LNCaP clone FGC (cell line): ENCODE measurements at places on chromosomes 7 and 10.

DNA sequence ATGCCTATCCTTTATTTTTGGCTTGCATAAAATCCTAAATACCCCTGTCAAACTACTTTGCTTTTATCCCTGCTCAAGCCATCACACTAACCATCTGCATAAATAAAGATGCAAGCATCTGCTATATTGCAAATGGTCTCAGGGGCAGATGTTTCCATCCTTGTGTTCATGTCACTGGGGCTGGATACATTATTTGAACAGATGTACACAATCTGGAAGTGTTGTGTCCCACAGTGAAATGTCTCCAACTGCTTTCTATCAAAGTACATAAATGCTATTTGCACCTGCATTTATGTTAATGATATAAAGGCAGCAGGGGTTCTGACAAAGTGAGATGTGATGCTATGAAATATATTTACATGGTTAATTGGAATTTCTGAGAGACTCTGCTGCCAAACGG, 163.1 kb downstream of the ZNF438 start:
- DNase-seq, result no peak

DNA sequence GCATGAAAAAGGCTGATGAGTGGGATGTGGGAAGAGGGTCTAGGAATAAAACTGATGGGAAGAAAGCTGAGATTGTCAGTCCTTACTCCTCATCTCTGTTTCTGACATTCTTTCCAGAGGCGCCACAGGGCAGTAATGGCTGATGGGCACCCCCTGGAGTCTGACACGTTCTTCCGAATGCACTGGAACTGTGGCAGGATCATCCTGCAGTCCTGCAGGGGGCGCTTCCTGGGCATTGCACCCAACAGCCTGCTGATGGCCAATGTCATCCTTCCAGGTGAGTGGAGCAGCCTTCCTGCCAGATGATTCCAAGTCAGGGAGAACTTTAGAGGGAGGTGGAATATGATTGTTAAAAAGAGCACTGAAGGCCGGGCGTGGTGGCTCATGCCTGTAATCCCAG, 4.8 kb downstream of the FSCN3 start:
- DNase-seq, result no peak

- DNase-seq, result no peak
Observed at GRCh38 chr10:128625926-128626325, 499.7 kb upstream of the MKI67 start.

GRCh38 chr10:33155720-33156638, 178.5 kb downstream of the NRP1 start:
- peak; percentile 83 for DNase-seq

GRCh38 chr10:60434418-60435046, 44.9 kb upstream of the ANK3 start:
- DNase-seq, result peak; percentile 43

DNA sequence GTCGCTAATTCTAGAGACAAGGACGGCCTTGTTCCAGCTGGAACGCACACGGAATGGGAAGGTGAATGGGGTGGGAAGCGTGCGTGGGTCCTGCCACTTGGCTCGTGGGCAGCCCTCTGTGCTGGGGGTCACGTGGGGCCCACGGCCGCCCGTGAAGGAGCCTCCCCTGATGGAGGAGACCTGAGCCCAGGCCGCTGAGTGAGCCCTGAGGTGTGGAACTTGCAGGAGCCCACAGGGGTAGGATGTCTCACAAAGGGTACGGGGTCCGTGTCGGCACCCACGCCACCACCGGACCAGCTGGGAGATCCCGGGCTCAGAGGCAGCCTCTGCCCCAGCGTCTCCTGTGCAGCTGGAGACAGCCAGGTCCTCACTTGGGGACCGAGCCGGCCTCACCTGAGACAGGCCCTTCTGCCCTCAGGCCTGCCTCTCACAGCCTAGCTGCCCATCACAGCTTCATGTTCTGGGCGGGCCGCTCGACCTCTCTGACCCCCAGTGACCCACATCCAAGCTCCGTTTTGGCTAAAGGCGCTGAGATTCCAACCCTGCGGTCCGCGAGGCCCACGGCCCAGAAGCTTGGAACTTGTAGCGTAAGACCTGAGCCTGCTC, 84.8 kb downstream of the FOXL3 start:
- no peak for DNase-seq

GRCh38 chr7:151810441-151811232, 66.3 kb downstream of the PRKAG2 start:
- DNase-seq, result no peak

- DNase-seq, result no peak
Observed at GRCh38 chr10:31036209-31036608, 4.5 kb upstream of the ZNF438 start.

- peak; percentile 40 for DNase-seq
Observed at GRCh38 chr10:72694476-72695369, 2.8 kb downstream of the MCU start.

GRCh38 chr10:120415709-120416330, 41.2 kb upstream of the PLPP4 start:
- DNase-seq, result no peak

- no peak for DNase-seq
Observed at GRCh38 chr10:110664483-110665420, 20.6 kb downstream of the RBM20 start.

DNA sequence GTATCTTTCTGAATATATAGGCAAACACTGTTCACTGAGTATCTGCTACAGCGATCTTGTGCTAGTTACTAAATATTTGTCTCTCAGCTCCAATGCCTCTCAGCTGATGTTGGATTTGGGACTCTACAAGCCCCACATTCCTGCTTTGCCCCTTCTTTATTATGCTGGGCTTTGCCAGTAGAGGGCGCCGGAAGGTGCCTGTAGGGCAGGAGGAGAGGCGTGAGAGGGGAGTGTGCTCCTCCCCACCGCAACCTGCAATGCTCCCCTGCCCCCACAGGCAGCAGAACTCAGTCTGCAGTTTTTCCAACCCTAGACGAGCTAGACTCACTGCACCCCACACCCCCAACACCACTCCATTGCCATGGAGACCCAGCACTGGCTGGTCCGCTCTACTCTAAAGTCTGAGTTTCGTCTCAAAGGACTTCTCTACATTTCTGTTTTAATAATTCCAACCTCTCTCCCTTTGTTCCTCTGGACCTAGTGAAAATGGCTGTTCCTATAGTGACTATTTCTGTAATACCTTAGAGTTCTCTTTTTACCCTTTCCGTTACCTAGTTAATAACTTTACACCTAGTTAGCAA, 337.6 kb downstream of the CCSER2 start:
- no peak for DNase-seq

DNA sequence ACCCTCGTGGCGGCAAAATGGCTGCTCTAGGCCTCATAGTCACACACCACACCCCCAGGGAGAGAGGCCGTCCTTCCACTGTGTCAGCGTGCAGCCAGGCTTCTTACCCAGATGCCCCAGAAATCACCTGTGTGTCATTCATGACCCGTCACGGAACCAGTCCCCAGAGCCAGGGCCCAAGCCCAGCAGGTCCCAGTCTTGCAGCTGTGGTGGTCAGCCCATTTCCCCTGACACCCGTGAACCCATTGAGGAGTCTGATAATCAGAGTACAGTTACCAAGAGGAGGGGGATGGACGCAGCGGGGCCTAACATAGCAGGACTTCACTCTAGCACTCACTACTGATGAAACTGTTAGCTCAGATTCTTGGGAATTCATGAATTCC, 112.1 kb downstream of the ACTR3B start:
- no peak for DNase-seq

GRCh38 chr7:44112231-44112996, 8.3 kb downstream of the AEBP1 start:
- DNase-seq, result no peak

- DNase-seq, result peak; percentile 54
Observed at GRCh38 chr7:80373429-80374032, 138.3 kb downstream of the GNAT3 start.

GRCh38 chr7:121379930-121380329, 16.2 kb downstream of the FAM3C start:
- no peak for DNase-seq

DNA sequence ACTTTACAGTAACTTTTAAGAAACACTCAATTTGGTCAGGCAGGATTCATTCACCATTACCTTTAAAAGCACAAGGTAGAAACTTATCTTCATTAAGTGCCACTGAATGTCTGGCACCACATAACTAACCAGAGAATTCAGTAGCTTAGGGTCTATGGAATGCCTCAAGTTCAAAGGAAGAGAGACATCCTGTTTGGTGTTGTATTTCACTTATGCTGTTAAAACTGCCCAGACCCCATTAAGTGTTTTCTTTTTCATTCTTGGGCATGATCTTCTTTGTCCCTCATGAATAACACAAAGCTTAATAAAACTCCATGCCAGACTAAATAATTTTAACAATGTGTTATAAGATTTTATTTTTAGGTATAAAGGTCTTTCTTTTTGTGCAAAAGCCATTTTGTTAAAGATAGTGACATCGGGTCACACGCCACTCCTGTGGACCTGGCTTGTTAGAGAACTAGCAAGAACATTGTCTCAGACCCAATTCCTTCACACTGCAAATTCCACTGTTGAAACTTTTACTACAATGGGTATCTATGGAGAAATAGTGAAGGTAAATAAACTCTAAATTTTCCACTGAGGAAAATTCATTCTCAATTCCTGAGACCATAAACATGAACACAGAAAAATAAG, 221.0 kb downstream of the TWIST1 start:
- DNase-seq, result no peak

GRCh38 chr10:35353395-35353794, 17.1 kb downstream of the CCNY start:
- no peak for DNase-seq

DNA sequence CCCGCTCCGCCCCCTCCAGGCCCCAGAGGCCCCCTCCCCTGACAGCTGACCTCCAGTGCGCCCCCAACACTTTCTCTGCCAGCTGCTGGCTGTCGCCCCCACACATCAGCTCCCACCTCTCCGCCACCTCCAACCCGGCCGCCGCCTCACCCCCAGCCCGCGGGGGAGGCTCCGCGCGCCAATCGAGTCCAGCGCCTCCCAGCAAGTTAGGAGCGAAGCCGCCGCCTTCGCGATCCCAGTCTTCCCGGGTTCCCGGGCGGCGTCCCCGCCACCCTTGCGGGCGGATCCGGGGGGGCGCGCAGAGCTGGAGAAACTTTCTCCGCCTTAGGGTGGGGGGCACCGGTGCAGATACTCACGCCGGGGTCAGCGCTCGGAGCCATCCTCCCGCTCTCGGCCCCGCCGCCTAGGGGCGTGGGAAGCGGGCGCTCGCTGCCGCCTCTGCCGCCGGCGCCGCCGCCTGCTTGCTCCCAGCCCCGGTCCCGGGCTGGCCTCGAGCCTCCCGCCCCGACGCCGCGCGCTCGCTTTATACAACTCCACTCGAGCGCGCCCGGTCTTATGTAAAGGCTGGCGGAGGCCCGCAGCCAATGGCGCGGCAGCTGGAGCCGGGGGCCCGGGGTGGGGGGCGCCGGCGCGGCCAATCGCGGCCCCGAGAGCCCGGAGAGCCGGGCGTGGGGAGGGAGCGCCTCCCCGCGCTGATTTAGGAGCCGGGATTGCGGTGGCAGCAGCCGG, at the start of gene CRTAC1:
TSS of gene CRTAC1 (minus strand) at position 529 of the 729 bp plus-strand sequence. CDS start at position 380, 149 bp downstream.
- no peak for DNase-seq

DNA sequence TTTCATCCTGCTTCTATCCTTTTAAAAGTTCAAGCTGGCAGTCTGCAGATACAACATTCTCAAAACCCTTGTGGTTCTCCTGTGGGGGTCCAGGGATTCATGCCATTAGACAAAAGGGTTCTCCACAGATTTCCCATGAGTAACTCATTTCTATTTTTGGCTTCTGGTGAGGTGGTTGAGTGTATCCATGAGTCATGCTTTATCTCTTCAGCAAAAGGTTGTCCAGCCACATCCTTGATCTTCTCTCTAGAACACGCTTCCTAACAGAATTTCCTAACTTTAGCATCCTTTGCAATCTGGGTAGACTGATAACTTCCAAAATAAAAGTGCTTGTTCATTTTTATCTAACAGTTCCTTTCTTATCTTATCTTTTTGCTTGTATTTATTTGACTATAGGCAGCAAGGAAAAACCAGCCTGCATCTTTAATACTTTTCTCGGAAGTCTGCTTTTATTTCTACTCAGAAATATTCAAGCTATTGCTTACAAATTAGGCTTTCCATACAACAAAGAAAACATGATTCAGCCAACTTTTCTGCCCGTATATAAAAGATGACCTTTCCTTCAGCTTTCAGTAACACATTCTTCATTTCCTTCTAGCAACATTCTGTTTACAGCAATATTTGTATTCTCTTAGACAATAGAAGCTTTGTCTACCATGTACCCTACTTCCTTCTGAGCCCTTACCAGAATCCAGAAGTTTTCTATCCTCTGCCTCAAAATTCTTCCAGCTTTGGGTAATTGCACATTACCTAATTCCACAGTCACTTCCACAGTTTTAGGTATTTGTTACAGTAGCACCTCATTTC, 79.3 kb upstream of the IL6 start:
- DNase-seq, result no peak

GRCh38 chr10:60816628-60817397, 38.5 kb downstream of the CDK1 start:
- DNase-seq, result peak; percentile 67

DNA sequence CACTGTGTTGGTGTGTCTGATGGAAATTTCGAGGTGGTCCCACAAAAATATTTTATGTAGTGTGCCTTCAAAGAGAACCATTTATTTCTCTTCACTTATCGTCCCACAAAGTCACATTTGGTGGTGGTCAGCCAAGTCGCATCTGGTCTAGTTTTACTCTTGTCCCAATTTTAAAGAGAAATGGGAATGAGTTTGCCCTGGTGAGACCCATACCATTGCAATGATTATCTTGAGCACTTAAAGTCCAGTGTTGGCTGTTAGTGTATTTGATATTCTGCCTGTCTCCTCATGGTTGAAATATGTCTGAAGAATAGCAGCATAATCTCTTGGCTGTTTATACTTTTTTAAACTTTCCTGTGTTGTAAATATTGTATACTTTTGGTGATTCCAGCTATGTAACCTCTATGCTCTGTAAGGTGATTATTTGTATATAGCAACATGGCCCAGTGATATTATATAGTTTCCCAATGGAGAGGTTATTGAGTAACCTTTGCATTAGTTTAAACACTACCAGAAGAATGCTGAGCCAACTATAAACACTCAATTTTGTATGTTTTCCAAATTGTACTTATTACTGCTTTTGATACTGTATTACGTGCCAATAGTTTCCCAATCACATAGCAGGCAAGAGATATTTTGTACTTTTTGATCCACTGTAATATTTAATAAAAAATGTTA, 172.2 kb downstream of the RTKN2 start:
- no peak for DNase-seq

GRCh38 chr10:37732685-37733084, 124.7 kb downstream of the ZNF248 start:
- no peak for DNase-seq

DNA sequence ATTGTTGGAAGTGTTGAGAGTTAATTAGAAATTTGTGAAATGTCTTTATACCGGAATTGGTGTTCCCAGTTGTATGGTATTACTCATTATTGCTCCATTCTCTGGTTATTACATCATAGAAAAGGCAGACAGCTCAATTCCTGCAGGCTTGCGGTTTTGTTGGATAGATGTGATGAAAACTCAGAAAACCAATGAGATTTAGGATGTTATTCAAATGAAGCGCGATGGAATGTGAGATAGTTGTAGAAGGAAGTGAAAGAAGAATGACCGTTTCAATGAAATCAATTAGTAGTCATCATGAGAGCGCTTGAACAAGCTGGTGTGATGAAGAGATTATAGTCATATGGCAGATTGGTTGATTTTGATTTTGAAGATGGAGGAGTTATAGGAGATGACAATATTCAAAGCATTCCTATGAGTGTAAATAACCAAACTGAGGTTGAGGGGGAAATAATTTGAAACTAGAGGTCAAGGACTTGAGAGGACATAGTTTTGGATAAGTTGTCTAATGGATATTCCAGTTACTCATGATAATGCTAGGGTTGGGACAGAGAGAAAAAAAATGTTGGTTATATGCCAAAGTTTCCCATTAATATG, 991.5 kb downstream of the NRG3 start:
- no peak for DNase-seq
